Cardiac ventricle fibroblast (primary cell): ENCODE measurements at places on chromosomes 2 and 18. TPM values are rescaled to one million over a fixed set of nuclear protein-coding genes. Genes with fewer than 3 reads are reported as not detected.

The HES6 gene
- total RNA-seq = 0.44 and 1.6 TPM in 2 replicates

The ESCO1 gene
- total RNA-seq = 10.0 and 10.7 TPM in 2 replicates

The ZNF521 gene
- 45.1 and 50.0 TPM in 2 replicates for total RNA-seq

The RUFY4 gene
- not detected in 2 replicates for total RNA-seq

The TACR1 gene
- 0.44 and 0.93 TPM in 2 replicates for total RNA-seq

The DIPK1C gene
- not detected in 2 replicates for total RNA-seq

The PID1 gene
- 35.1 and 37.6 TPM in 2 replicates for total RNA-seq

The PTPRN gene
- 1.6 and 4.1 TPM in 2 replicates for total RNA-seq

The ADCY3 gene
- 61.9 and 66.8 TPM in 2 replicates for total RNA-seq

The TMEM17 gene
- 0.69 and 1.4 TPM in 2 replicates for total RNA-seq

The SPIRE1 gene
- total RNA-seq = 10.2 and 10.3 TPM in 2 replicates

The AMER3 gene
- total RNA-seq = not detected in 2 replicates

The PROKR1 gene
- total RNA-seq = not detected in 2 replicates

The SETBP1 gene
- 7.4 and 7.6 TPM in 2 replicates for total RNA-seq

The TUBB8B gene
- 0.50 TPM in 1 of 2 replicates, not detected in the other for total RNA-seq

The TWIST2 gene
- total RNA-seq = 94.5 and 105 TPM in 2 replicates

The UGT1A10 gene
- total RNA-seq = not detected in 2 replicates

The CRYGD gene
- not detected in 2 replicates for total RNA-seq

The TMEM198 gene
- 6.2 and 6.4 TPM in 2 replicates for total RNA-seq

The TMEM247 gene
- total RNA-seq = not detected in 2 replicates

The LYG2 gene
- total RNA-seq = not detected in 2 replicates

The NEURL3 gene
- not detected in 2 replicates for total RNA-seq

The HOXD4 gene
- total RNA-seq = 0.87 TPM in 1 of 2 replicates, not detected in the other

The REG1B gene
- not detected in 2 replicates for total RNA-seq
